ENCODE measurements at places on chromosomes 6 and 20.

DNA sequence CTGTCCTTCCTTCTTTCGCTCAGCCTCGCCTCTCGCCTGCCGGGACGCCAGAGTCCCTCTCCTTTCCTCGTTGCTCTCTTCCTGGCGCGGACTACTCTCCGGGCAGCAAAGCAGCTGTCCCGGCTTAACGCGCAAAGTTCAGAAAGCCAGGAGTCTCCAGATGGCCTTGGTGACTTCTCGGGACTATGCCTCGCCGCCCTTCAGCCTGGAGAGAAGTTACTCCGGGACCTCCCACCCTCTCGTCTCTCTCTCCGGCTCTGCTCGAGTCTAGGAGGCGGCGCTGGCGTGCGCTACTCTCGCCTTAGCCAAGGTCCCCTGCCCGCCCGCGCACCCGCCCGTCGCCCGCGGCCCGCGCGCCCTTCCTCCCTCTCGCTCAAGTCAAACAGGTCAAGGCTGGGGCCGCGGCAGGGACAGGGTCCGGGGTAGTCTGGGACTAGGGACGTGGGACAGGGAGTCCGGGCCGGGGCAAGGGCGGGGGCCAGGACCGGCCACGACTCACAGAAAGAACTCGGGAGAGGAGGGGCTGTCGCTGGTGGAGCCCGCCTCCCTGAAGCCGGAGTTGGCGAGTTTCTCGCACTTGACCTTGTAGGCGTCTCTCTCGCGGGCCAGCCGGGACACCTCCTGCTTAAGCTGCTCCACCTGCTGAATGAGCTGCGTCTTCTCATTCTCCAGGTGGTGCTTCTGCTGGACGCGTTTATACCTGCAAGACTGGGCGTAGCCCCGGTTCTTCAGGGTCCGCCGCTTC lies 1.5 kb downstream of the MAFB start:
- DNase-seq = no peak

DNA sequence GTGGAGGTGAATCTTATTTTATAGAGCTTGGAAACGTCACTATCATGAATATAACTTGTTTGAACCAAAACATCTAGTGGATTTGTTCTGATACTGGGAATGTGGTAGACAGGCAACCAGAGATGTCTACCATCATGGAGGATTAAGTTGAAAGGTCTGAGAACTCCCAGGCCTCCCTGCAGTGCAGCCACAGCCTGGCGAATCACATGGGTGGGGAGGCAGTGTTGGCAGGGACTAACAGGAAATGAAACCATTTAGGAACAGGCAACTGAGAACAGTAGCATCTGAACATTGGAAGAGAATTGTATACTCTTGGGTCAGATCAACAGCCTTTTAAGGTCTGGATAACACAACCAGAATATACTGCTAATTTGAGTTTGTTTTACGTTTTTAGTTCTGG lies 22.3 kb upstream of the CEP162 start:
- no peak for DNase-seq

DNA sequence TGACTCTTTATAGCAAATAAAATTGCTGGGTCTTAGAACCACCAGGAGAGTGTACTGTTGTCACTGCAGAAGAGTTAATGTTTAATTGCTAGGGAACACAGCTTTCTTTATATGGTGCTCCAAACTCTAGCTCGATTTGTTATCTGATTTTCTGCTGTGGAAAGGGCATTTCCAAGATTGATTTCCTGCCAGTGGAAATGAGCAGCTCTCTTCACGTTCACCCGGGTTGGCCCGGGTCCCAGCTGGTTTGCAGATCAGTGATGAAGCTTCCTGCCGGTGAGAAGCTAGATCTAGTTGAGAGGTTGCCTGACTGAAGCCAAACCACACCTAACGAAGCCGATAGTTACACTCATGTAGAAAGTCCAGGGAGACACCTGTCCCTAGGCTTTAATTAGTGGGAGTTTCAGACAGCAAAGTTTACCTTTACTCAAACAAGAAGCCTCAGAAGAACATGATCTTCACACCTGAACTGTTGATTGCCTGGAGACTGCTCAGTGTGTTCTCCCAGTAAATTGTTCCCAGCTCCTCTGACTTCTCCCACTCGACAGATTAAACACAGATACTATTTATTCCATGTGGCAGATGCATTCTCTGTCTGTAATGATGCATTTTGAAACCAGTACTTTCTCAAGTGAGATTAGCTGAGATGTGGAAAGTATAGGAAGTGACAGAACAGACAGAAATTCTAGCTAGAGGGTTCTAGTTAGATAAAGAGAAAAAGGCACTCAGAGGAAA lies 27.8 kb downstream of the PAQR8 start:
- peak; percentile 76 for DNase-seq

DNA sequence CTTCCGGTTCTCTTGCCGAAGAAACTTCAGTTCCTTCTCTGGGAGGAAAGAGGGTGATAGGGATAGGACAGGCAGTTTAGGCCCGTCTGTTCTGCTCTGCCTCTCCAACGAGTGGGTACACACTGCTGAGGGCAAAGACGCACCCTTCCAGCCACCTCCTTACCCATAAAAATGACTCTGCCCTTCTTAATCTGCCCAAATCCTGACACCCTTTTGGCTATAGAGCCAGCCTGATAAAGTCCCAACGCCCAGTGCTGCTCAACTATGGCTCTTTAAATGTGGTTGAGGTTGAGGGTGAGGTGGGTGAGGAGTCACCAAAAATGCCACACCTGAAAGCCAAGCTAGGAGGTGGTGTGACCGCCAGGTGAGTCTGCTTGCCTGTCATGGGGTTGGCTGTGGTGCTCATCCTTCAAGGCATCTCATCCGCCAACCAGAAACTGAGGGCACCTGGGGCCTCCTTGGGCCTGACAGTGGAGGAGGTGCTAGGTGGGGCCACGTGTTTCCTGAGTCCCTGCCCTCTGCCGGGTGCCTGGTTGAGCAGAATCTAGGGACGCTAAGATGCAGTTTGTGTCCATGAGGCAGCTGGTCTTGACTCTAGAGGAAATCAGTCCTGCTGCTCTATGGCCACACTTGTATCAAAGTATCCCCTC lies 16.3 kb downstream of the CCDC167 start:
- no peak for DNase-seq

- DNase-seq = peak; percentile 52
These were observed 56.1 kb upstream of the LAMP5 start for GRCh38 chr20:9458138-9458796.

DNA sequence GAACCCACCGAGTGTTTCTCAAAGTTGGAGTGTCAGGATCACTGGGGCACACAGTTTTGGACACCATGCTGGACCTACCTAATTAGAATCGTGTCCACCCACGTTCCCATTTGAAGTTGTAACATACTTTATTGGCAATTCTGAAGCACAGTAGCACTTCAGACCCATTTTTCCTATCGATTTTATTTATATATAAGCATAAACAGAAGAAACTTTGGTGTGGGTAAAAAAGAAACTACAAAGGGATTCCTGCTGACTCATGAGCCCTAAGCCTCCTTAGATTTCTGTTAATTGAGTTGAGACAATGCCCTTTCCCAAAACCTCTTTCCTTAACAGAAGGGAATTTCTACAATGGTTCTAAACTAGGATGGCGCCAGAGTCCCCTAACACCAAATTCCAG lies 398.0 kb downstream of the CDKAL1 start:
- DNase-seq = no peak

DNA sequence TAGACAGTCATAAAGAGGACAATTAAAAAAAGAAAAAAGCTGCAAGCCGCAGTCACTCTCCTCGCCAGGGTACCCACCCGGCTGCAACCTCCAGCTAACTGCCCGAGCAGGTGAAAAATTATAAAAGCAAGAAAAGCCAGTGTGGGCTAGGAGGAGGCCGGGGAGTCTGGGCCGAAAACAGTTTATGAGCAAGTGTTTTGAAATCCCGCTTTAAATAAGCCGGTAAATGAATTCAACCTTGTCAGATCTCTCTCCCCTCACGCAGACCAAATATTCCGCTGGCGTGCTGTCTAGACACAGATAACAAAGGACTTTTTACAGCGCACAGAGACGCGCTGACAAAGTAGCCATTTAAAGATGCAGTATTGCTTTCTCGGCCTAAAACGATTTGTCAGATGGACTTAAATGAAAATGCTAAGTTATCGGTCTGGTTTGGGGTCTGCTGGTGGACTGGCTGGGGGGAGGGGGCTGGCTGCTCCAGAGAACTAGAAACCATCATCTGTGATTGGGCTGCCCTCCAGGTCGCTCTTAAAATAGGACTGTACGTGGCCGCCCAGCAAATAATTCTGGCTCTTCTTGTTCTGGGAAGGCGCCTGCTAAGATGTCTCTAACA lies 24.6 kb downstream of the PMEPA1 start:
- DNase-seq = no peak

GRCh38 chr6:28769626-28770402 lies 154.0 kb downstream of the TRIM27 start:
- DNase-seq = no peak

DNA sequence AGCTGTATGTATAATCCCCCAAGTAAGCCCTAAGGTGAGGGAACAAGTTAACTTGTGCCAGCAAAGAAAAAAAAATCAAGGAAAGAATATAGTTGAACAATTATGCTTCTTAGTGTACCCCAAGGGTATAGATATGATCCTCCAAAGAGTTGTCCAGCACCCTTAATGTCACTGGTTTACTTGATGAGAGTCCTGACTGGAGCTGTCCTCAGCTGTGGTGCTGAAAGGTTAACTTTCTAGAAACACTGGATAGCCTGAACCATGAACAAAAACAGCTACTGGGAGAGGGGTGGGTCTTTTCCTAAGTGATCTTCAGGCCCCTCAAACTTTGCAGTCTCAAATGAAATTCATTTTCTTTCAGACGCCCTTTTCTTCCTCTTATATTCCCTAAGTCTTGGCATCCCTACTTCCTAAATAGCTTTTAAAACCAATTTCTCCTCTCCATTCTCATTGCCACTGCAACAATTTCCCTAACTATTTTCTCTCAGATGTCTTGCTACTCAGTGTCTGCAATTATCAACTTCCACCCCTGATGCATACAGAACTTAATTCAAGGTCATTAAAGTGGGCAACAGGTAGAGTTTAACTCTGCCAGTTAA lies 83.5 kb upstream of the PROKR2 start:
- DNase-seq = no peak

GRCh38 chr6:14876778-14877613 lies 368.9 kb upstream of the JARID2 start:
- peak; percentile 80 for DNase-seq

DNA sequence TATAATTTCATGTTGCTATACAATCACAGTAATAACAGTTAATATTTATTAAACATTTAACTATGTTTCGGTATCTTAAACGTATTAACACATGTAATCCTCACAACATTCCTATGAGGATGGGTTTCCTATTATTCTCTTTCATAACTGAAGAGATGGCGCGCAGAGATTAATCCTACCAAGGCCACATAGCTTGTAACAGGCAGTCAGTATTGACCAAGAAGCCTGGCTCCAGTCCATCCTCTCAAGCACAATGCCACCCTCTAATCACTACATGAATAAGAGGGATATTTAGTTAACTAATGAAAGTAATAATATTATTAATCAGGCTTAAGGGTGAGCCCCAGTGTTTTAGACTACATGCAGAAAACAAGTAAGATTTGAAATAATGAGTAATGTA lies 149.7 kb upstream of the SIM1 start:
- DNase-seq = no peak

GRCh38 chr6:34736823-34737222 lies 20.5 kb upstream of the SNRPC start:
- no peak for DNase-seq

DNA sequence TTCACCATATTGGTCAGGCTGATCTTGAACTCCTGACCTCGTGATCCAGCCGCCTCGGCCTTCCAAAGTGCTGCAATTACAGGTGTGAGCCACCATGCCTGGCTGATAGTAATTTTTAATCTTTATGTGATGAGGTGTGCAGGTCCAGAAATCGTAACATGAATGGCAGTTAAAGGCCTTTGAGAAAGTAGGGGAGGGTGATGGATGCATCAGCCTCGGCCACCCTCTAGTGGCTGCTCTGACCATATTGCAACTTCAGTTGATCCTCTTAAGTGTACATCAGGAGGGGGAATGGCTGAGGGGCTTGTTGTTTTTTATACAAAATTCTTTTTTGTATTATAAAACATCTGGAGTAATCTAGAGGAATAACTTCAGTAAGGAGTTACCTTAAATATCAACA lies 193.0 kb downstream of the ZFAND3 start:
- peak; percentile 38 for DNase-seq

- no peak for DNase-seq
These were observed 3.5 kb downstream of the RNASET2 start for GRCh38 chr6:166952567-166953486.

- no peak for DNase-seq
These were observed 5.5 kb upstream of the SOX4 start for GRCh38 chr6:21587961-21588480.

DNA sequence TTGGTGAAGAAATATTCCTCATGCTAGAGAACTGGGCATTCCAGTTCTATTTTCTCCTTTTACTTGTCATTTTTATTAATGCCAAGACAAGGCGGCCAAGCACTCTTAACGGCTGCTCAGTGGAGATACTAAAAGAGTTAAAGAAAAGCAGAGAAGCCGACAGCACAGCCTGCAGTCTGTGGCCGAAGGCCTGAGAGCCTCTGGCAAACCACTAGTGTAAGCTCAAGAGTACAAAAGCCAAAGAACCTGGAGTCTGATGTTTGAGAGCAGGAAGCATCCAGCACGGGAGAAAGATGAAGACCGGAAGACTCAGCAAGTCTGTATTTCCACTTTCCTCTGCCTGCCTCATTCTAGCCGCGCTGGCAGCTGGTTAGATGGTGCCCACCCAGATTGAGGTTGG lies 167.1 kb upstream of the FUT9 start:
- DNase-seq = no peak

DNA sequence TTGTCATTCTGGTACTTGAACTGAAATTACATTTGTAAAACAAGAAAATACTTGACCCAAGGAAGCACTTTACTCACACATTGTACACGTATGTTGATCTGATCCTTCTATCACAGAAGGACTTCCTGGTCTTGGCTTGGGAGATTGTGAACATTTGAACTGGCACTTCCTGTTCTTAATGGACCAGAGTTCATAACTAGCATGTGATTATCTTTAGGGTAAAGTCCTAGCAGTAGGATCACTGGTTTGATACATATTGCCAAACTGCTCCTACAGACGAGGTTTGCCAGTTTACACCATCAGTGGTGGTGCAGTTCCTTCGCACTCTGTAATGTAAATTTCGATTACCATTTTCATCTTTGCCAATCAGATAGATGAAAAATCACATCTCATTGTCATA lies 12.7 kb downstream of the HECA start:
- no peak for DNase-seq

DNA sequence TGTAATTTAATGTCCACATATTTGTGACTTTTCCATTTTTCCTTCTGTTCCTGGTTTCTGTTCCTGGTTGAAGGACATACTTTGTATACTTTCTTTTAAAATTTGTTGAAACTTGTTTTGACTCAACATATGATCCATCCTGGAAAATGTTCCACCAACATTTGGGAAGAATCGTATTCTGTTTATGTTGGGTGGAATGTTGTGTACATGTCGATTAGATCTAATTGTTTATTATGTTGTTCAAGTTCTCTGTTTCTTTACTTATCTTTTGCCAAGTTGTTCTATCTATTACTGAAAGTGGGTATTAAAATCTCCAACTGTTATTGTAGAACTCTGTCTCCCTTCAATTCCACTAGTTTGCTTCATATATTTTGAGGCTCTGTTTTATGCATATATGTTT lies 27.7 kb upstream of the DUSP22 start:
- DNase-seq = no peak

- no peak for DNase-seq
These were observed 695.4 kb downstream of the PTPRT start for GRCh38 chr20:42494290-42494689.

- DNase-seq = no peak
These were observed 54.6 kb downstream of the RPP21 start for GRCh38 chr6:30399390-30400058.

- DNase-seq = no peak
These were observed 117.9 kb downstream of the CDH4 start for GRCh38 chr20:61369731-61370520.

Data from GM12864 (cell line).